ENCODE measurements at places on chromosomes 6 and 20.
A peak's percentile ranks its signal among the peaks of the same experiment; 100 is the strongest.

- DNase-seq = no peak
Observed at GRCh38 chr6:138403324-138403800, 661 bp upstream of the HEBP2 start.

- DNase-seq = no peak
Observed at GRCh38 chr6:91523511-91523910, 936.6 kb upstream of the MAP3K7 start.

DNA sequence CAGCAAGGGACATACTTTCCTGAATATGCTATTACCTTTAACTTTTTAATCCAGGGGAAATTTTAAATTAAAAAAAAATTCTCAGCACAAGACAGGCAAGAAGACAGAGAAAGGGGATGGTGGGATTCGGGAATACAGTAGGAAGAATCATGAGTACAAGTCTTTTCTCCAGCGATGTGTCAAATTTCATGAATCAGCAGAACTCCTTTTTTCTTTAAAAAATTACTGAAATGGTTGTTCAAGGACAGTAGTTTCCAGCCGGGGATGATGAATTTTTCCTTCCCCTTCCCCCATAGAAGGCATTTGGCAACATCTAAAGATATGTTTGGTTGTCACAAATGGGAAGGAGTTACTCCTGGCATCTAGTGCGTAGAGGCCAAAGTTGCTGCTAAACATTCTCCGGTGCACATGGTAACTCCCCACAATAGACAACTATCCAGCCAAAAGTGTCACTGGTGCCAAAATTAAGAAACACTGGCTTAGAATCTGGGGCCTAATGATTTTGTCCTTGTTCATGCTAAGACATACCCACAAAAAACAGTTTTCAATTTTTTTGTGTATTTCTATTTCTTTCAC lies 450.2 kb downstream of the CBLN4 start:
- no peak for DNase-seq

GRCh38 chr6:88882536-88882935 lies 80.9 kb downstream of the RNGTT start:
- DNase-seq = no peak

- no peak for DNase-seq
Observed at GRCh38 chr6:23647045-23647444, 479.0 kb upstream of the NRSN1 start.

DNA sequence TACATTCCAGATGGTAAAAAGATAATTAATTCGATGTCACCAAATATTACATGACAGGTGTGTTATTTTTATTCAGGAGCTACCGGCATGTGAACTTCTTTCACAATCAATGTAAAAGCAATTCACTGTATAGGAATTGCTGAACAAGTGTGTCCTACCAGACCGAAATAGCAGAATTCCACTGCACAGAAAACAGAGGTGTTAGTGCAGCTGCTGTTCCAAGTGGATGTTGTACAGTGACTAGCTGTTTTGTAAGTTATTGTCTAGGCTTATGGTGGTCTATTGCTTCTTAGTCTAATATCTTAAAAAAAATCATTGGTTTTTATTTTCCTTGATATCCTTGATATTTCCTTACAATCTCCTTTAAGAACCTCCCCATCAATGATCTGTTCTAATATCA lies 107.4 kb downstream of the COL19A1 start:
- no peak for DNase-seq

DNA sequence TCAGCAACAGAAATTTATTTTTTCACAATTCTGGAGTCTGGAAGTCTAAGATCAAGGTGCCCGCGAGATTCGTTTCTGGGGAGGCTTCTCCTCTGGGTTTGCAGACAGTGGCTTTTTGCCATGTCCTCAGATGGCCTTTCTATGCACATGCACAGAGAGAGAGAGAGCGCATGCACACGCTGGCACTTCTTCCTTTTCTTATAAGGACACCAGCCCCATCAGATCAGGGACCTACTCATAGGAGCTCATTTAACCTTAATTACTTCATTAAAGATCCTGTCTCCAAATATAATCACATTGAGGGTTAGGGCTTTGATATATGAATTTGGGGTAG lies 260.7 kb upstream of the PLCB4 start:
- DNase-seq = no peak

DNA sequence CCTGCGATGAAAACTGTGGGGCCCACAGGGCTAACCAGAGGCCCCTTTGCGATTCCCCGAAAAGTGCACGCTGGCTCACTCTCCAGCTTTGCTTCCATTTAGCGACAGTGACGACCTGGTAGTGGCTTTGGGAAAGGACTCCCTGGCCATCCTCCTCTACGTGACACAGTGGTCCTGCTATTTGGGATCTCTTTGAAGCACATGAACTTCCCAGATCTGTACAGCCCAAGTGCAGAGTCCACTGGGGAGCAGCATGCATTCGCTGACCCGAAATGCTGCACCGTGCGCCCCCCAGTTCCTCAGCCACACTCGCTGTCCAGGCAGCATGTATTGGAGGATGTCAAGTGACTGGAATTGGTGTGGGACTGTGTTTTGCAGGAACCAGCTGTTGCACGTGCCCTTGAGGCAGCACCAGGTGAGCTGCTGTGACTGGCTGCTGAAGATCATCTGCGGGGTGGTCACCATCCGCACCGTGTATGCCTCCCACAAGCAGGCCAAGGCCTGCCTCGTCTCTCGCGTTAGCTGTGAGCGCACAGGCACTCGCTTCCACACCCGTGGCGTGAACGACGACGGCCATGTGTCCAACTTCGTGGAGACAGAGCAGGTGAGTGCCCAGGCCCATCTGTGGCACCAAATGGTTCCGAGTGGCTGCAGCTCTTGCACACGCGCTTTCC lies 51.6 kb downstream of the SYNJ2 start:
- DNase-seq = no peak

DNA sequence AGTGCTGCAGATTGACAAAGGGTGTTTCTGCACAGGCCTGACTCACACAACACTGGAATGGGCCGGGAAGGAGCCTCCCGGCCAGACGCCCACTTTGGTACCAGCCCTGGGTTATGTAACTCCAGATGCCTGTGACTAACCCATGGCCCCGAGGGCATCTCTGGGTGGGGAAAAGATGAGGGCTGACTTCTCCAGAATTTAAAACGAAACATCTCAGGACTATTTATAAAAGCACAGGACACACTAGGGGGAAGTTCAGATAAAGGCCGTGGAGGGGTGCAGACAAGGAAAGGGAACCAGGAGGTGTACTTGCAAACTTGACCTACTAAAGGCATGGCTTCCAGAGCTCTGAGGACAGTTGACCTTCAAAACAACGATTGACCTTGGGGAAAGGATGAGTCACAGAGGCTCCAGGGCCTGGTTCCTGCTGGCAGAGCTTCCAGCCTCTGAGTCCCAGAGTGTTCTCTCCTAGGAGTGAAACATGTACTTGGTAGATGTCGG lies 196.9 kb downstream of the NFATC2 start:
- DNase-seq = peak; percentile 67

- peak; percentile 32 for DNase-seq
Observed at GRCh38 chr6:156782691-156783320, 5.6 kb downstream of the ARID1B start.

Data from HFFc6 (cell line).